ENCODE measurements at places on chromosomes 7 and 10.

DNA sequence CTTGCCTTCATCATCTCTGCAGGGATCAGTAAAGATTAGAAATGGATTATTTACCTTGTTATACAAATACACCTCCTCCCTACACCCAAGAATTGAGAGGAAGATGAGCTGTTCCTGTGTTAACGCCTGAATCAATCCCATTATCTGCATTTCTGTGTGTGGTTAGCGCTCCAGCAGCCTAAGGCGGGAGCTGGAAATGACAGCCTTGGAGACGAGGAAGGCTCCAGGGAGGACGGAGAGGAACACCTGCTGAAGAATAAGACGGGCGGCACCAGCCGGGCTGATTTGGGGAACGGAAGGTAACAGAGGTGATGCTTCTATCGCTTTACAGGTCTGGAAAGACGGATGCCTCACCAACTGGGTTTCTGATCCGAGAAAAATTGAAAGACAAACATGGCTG lies 34.2 kb upstream of the DDC start:
- no peak for DNase-seq

DNA sequence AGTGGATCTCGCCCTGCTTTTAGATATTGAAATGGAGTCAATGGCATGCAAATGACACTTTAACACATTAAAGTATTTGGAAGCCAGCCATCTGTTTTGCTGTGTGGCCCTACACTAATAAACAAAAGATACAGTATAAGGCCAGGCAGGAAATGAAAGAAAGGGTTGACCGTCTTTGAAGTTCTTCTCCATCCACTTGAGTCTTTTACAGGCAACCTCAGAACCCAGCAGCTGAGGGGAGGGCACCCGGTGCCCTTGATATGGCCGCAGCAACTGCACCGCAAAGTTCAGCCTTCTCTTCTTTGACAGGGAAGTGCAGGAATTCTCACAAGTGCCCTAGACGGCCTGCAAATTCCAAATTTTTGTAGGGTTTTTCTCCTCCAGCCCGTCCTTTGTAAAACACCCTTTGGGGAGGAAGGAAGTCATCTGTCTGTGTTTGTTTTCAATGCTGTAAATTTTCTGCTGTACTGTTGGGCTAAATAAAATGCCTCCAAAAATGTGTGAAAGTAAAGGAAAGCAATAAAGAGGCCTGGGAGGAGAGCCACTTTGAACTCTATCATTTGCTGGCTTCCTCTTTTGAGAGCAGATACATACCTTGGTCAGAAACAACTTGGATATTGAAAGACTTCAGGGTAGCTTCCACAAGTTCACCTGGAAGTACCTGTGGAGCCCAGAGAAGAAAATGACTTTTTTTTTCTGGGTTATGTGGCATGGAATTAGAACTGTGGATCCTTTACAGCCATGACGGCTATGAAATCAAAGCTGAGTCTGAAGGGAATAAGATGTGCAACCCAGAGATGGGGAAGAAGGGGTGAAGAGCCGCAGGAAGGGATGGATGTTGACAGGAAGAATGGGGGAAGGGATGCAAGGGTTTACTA lies 3.6 kb downstream of the HOXA1 start:
- no peak for DNase-seq

- no peak for DNase-seq
These were observed 17.8 kb downstream of the LRRC27 start for GRCh38 chr10:132349766-132350165.

DNA sequence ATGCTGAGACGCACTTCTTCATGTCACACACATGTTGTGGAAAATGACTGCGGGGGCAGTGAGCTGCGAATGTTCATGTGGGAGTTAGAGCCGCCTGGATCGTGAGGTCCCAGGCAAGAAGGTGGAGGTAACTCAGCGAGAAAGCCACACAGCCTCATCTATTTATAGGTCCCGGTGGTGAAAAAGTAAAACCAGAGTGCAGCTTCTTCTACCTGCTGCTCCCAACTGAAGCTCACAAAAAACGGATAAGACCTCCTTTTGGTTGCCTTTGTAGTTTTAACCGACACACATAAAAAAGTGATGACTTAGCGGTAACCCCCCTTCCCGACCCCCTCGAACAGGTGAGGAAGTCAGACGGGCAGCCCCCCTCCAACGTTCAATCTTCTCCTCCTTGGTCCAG lies 276.9 kb downstream of the GATA3 start:
- peak; percentile 31 for DNase-seq

- DNase-seq: no peak
These were observed 13.1 kb downstream of the CSGALNACT2 start for GRCh38 chr10:43151371-43151770.

GRCh38 chr7:133958822-133959221 lies 168.3 kb upstream of the LRGUK start:
- no peak for DNase-seq

DNA sequence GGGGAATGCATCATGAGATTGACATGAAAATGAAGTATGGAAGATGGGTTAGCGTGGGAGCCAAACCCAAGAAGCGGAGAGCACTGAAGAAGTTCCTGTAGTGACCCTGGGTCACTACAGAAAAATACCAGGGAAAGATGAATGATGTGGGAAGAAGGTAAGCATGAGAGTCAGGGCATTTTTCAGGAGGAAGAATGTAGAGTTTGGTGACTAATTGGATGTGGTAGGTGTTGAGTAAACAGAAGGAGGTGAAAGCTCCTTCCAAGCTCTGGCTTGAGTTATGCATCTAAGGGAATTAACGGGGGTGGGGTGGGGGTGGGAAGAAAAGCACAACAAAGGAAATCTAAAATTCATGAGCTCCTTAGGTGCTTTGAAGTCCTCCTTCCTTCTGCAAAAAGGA lies 238.1 kb upstream of the AOAH start:
- no peak for DNase-seq

GRCh38 chr10:3396116-3396515 lies 223.5 kb upstream of the PITRM1 start:
- DNase-seq: no peak

- no peak for DNase-seq
These were observed 105.0 kb downstream of the PHTF2 start for GRCh38 chr7:77903597-77903996.

DNA sequence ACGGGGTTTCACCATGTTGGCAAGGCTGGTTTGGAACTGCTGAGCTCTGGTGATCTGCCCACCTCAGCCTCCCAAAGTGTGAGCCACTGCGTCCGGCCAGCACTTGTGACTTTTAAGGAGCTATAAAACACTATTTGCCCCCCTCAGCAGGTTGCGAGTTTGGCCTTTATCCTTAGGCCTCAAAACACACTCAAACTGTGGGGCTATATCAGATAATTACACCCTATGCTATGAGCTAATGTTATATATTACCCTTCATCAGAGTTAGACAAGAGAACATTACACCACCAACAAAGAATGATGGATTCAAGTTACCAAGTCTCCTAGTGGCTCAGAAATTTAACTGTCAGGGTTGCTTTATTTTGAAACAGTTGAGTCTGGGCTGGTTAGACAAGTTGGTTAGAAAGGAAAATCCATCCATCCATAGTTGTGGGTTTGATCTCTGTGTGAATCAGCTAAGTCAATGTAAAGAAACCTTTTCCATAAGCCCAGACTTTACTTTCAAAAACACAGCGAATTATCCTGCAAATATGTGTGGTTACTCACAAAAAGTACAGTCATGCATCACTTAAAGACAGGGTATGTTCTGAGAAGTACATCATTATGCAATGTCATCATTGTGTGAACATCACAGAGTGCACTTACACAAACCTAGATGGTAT lies 115.8 kb downstream of the SEMA3D start:
- no peak for DNase-seq

DNA sequence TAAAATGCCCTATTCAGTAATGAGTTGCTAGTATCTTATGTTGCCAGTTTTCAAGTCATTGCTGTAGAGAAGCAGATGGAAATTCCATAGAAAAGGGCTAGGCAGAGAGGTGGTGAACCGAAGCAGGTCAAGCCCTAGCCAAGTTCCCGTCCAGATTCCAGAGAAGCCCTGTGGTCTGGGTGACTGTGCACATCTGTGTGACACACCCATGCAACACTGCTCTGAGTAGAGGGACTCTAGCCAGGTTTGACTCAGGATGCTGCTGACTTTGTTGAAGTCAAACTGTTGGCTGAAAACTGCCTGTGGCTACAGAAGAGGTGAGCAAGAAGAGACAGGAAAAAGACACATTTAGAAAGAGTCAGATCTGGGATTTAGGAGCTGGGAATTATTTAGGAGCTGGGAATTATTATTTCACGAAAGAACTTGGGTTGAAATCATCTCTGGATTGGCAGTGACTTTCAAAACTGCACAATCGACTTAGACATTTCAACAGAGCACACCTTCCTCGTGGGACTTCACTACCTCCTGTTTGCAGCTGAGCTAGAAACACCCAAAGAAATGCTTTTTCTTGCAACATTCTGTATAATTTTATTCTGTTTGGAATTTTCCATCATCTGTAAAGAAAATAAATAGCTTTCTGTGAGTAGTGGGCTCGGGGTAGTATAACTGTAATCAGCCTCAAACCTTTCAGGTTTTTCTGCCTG lies 149.1 kb upstream of the PRKCQ start:
- DNase-seq: no peak

- no peak for DNase-seq
These were observed 687 bp downstream of the HELLS start for GRCh38 chr10:94546049-94546900.

GRCh38 chr10:67804395-67804678 lies 33.7 kb downstream of the DNAJC12 start:
- no peak for DNase-seq

- peak; percentile 76 for DNase-seq
These were observed 29.1 kb upstream of the CALD1 start for GRCh38 chr7:134750083-134751062.

DNA sequence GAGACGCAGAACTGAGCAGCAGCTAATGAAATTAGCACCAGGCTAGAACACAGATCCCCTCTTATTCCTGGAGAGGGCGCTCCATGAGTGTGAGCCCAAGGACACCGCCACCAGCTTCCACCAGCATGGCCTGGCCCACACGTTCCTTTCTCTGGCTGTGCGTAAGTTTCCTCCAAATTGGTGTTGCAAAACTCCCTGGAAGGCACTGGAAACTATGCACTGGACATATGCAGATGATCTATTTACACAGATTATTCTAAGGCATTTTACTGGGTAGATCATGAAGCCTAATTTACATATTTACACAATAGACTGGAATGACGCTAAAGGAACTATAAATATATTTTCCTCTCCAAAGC lies 455.6 kb upstream of the FOXK1 start:
- no peak for DNase-seq

- DNase-seq: no peak
These were observed 7.1 kb downstream of the KIF5B start for GRCh38 chr10:32049113-32049512.

GRCh38 chr10:21100190-21100589 lies 203.1 kb upstream of the NEBL start:
- no peak for DNase-seq

DNA sequence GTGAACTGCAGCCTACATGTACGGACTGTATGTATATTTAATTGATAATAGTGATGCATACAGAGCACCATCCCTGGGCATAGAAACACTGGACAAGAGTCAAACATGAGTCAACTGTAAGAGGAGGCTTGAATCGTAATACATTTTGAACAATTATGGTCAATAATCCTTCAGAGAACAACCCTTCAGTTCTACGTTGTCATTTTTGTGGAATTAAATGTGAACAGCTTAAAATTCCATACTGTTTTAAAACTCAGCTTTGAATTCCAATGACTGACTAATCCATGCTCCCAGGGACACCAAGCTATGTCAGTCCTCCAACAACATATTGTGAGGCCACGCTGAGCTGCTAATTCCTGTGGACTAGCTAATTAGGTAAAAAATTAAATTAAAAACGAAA lies 41.5 kb upstream of the KMT2E start:
- no peak for DNase-seq

DNA sequence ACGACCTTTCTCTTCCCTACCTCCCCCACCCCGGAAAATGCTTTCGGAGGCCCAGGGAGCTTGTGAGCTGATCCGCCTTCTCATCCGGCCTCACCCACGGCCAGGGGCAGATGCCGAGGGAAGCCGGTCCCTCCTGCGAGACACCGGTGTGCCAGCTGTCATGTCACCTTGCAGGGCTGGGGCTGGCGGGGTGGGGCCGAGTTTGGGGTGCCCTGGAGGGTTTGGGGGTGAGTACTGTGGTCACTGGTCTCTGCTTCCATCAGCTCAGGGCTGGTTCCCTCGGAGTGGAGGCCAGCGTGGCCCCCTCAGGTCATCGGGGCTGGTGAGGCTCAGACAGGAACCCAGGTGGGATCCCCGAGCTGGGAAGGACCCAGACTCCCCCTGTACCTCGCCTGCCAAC lies 48.7 kb downstream of the RCC1L start:
- DNase-seq: no peak

DNA sequence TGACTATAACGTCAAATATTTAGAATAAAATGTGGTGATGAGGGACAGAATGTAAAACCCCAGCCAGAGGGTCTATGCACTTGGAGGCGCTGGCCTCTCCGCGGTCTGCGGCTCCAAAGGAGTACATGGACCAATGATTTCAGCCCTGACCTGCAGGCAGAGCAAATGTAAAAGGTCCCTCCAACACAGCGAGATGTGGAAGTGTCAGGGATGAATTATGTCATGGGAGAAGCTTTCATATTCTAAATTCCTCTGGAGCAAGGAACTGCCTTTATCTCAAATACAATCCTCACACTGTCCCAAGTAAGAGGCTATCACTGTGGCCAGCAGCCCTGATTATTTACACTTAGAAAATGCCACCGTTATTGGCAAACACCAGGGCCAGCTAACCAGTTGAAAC lies 139.4 kb downstream of the GFRA1 start:
- DNase-seq: no peak

DNA sequence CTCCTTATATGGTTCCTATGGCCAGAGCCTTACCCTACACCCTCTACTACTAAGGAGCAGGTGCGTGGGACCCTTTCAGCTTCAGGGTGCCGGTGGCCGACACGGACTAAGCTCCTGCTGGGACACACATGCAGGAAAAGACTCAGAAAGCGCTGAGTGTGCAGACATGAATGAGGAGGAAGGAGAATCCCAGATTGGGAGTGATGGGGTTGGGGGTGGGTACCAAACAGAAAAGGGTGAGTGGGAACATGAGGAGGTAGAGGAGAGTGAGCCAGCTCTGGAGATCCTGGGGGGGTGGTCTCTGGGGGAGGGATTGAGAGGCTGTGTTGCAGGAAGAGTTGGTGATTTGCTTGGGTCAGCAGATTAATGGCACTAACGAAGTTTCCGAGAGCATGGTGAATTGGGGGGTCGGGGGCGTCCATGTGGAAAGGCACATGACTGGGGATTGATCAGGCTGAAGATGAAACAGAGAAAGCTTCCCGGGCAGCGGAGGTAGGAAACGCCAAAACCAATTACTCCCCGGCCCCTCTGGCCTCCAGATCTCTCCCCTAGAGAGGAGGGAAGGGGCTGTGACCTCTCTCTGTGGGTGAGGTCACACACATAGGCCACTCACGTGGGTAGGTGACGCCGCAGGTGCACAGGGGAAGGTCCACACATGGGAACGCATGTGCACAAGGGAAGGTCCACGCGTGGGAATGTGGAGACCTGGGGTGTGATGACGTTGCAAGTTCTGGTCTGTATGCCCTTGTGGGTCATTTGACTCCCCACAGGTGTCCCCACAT lies 37.9 kb upstream of the SLF2 start:
- DNase-seq: no peak

DNA sequence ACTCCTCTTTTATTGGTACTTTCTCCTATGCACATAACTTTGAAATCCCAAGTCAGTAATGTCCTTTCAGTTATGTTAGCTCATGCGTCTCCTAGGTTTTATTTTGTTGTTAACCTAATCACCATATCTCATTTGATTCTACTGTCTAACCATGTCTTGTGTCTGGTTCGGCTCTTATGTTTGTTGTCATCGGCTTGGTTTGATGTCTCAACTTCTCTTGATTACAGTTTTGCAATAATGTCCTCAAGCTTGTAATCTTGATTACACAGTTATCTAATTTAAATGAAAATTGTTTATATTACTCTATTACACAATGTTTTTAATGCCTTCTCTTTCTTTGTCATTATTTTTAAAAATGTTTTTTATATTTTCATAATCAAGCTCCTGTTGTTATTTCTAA lies 35.9 kb upstream of the SEMA3A start:
- DNase-seq: no peak

Measured in activated naive CD4-positive, alpha-beta T cell treated with anti-CD3 and anti-CD28 coated beads, Interleukin-2, amount 10 ng/mL, durations not matched to agents 7 days and 5 days (primary cell).